ENCODE measurements at places on chromosomes 4 and X. TPM values are rescaled to one million over a fixed set of nuclear protein-coding genes. Genes with fewer than 3 reads are reported as not detected.

Gene CYLC1
- not detected for total RNA-seq

Gene RNF175
- total RNA-seq: not detected

Gene FGFBP2
- not detected for total RNA-seq

Gene GAGE2A
- not detected for total RNA-seq

Gene RADX
- 4.9 TPM for total RNA-seq

Gene MMRN1
- total RNA-seq: 7.3 TPM

Gene HS6ST2
- not detected for total RNA-seq

Gene NAP1L3
- total RNA-seq: 15.0 TPM

Gene GSX2
- not detected for total RNA-seq

Gene ATP1B4
- total RNA-seq: not detected

Gene TET2
- total RNA-seq: 31.7 TPM

Gene TEX13D
- not detected for total RNA-seq

- DNase-seq: no peak
These were observed 16.2 kb downstream of the MAEA start for GRCh38 chr4:1305781-1306455.

- no peak for DNase-seq
These were observed 5.9 kb downstream of the ETDB start for GRCh38 chrX:135114392-135114791.

DNA sequence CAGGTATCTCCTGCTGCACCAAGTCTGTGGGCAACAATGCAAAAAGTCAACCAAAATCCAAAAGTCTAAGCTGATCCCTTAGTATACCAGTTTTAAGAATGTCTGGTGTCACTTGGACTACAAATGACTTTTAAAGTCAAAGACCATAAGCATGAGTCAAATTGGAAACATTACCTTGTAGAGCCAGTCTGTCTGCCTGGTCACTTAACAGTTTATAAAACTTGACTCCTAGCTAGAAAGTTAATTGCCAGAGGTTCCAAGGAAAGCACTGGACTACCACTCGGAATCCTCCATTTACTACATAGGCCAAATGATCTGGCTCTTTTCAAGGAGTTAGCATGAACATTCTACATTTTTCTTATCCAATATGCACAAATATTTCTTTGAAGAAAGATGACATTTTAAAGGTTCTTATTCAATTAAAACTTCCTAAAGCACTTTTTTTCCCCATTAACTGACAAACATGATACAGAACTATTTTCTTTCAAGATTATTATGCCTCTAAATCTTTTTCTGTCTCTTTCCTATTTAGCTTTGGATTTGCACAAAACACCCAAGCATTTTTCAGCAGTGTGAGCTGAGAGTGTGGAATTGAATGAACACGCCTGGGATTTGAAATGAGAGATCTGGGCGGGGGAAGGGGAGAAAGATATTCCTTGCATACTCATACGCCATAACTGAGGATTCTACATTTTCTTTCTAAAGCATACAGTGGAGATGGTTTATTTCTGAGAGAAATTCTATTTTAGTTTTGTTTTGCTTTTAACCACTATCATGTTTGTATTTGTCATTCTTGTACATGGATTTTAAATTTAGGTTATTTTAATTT is 188.4 kb downstream of the SHROOM3 start:
- DNase-seq: no peak

GRCh38 chr4:7430368-7430964 is 4.3 kb downstream of the PSAPL1 start:
- no peak for DNase-seq

- no peak for DNase-seq
These were observed 2028.3 kb downstream of the PCDH7 start for GRCh38 chr4:32748498-32748897.

GRCh38 chr4:152689615-152690501 is 10.1 kb upstream of the TMEM154 start:
- no peak for DNase-seq

- no peak for DNase-seq
These were observed 57.1 kb upstream of the GUCY1A1 start for GRCh38 chr4:155609455-155610059.

GRCh38 chr4:37490391-37491347 is 195.5 kb downstream of the RELL1 start:
- no peak for DNase-seq

- DNase-seq: no peak
These were observed 1.4 kb downstream of the AREG start for GRCh38 chr4:74446193-74446868.

DNA sequence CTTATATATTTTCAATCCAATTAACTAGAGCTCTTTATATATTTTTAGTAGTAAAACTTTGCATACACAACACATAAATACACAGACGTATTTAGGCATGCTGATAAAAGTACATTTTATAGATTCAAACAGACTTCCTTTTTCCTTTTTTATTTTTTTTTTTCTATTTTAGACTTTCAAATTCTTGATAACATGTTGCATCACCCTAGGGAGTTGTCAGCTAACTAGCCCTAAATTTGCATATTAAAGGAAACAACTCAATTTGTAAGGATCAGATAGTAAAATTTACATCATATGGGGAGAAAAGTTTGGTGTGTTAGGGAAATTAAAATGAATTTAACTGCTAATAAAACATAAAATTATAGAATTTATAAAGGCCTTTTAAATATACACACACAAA is 47.4 kb upstream of the APOOL start:
- no peak for DNase-seq

DNA sequence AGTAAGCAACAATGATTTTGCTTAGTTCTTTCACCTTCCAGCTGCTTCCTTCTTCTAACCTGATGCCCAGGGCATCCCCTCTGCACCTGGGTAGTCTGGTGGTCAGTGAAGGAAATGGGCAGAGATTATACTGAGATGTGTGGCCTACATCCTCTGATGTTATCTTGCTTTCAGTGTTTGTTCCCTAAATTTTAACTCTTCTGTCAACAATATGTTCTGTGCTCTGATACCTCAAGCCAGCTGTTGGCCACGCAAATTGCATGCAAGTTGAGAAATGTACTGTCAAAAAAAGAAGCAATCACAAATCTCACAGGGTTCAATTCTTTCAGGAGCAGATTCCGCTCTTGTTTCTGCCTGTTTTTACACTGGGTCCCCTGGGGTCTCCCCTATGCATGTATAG is 73.8 kb downstream of the FBXW7 start:
- DNase-seq: no peak

DNA sequence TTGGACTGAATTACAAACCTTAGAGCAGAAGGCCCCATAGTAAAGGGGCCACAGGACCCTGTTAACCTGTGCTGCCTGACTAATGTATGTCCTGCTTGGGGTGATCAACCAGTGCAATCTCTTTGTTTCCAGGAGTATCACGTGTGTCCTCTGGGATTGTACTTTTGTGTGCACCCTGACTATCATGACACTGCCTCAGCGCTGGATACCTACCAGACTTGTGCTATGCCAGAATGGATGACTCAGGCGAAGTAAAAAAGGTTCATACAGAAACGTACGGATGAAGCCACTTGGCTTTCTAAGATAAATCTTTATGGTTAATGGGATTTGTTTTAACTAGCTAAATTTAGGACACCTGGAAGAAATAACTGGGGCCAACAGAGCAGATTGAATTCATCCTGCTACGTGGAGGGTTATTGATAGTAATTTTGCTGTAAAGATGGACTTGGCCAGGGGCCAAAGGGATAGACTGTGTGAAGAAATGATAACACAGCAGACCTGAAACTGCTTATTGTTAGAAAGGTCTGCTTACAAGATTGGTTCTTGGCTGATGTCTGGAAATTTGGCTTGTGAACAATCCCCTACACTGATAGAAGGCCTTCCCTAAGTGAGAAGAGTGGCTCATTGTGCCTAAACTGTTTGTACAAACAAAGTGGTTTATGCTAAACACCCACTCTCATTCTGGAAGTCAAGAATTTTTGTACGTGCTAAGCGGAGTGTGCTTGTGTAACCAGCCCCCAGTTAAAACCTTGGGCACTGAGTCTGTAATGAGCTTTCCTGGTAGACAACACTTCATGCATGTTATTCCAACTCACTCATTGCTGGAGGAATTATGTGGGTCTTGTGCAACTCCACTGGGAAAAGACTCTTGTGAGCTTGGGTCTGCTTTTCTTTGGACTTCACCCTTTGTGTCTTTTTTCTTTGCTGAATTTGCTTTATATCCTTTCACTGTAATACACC is 750.5 kb upstream of the HTR2C start:
- no peak for DNase-seq

GRCh38 chr4:3512279-3512678 is 19.9 kb downstream of the LRPAP1 start:
- DNase-seq: no peak

DNA sequence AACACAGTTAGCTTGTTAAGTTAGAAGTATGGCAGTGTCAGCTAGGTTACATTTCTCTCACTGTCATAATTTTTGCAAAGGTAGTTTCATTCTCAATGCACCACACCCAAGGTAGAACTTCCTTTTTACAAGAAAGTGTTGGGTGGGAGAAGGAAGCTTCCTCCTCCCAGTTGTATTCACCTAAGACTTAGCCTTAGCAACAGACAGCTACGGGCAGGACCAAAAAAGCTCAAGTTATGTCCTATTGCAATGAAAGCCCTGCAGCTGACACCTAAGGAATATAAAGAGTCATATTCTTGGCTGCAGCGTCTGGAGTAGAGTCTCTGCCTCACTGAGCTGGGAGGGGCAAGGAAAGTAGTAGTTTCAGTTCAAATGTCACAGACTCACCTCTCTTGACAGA is 25.1 kb upstream of the PRDM8 start:
- DNase-seq: no peak

DNA sequence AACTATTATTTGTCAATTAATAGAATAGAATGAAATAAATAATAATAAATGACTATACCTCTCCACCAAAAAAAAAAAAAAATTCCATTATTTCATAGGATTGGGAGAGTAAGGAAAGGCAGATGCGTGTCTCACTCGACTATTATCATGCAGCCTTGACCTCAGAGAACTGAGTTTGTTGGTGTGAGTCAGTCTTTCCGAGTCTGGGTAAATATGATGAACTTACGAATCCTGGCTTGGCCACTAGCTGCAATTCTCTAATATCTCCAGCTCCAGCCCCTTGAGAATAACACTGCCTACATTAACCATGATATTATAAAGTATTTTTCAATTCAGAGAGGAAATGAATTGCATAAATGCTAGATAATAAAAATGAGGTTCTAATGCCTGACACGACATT is 46.6 kb upstream of the DHX15 start:
- no peak for DNase-seq

- no peak for DNase-seq
These were observed 892.8 kb upstream of the DIAPH2 start for GRCh38 chrX:95791876-95792275.

- no peak for DNase-seq
These were observed 222.5 kb downstream of the MGST2 start for GRCh38 chr4:139887962-139888735.

GRCh38 chr4:34619531-34620162 is 1624.7 kb downstream of the ARAP2 start:
- DNase-seq: no peak

GRCh38 chr4:62004881-62005280 is 804.8 kb downstream of the ADGRL3 start:
- DNase-seq: no peak

DNA sequence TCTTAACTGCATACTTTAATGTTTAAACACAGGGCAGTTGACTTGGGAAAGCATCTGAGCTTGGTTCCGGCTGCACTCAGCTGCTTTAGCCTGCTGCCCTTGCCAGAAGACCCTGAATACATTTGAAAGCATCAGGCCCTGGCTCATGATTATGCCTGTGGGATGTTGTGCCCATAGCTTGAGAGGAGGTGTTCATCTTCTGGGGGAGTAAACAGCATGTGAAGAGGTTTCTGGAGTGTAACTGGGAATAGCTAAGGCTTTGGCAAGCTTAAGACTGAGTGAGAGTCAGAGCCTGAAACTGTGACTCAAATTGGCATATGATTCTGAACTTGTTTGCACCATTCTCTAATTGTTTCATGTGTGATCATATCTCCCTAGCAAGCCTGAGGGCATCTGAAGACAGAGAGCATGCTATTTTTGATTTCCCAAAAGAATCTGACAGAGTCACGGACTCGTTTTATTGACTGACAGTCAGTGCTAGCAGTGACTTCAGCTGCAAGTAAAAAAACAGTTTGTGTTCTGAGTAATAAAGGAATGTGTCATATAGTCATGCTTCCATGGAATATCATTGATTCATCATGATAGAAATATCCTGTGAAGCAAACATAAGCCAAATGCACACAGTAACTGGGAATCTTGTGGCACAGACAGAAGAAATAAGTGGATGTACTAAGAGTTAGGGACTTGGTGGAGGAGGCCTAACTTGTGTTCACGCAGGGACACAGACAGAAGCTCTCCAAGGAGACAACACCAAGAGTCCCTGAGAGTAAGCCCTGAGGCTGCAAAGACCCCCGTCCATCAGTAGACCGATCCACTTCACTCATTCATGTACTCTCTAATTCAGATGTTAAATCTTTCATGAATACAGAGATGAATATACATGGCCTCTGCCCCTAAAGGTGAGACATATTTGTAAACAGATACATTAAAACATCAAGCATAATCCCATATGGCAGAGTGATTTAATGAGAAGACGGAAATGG is 100.7 kb downstream of the SYNPO2 start:
- DNase-seq: no peak

DNA sequence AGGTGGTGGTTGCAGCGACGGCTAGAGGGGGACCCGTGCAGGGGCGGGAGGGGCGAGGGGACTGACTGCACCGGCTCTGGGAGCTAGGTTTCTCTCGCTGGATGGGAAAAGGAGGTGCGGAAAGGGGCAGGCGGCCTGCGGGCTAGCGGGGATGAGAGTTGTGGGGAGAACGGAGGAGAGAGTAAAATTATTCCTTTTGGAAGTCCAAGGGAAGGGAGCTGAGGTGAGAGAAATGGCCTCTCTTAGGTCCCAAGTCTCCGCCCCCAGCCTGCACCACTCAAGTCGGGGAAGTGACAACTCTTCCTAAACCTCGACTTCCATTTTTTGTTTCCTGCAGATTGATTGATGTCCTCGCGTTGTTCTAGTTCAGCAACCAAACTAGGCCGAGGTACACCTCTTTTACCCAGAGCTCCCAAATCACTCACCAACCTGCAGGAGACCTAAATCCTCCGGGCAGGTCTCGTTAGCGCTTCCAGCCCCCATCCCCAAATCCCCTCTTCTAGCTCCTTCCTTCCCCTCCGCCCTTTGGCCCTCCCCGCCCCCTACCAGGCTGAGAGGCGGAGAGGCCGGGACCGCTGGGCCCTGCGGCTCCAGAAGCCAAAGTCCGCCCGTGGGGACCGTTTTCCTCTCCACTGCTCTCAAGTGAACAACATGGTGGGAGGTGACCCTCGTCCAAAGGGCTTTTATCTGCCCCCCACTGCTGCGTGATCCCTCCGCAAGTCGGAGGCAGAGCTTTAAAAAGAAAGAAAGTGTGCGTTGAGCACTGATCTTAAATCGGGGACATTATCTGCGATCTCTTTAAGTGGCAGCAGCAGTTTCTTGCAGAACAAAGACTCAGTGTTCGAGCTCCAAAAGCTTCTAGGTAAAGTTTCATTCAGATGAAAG is 7.3 kb downstream of the PITX2 start:
- DNase-seq: no peak

GRCh38 chr4:7717946-7718490 is 221.6 kb downstream of the AFAP1 start:
- DNase-seq: no peak

GRCh38 chr4:139560406-139561104 is 4.5 kb upstream of the SETD7 start:
- DNase-seq: no peak
